Endodermal cell (in vitro differentiated cells): ENCODE measurements at places on chromosomes 1 and 21.

DNA sequence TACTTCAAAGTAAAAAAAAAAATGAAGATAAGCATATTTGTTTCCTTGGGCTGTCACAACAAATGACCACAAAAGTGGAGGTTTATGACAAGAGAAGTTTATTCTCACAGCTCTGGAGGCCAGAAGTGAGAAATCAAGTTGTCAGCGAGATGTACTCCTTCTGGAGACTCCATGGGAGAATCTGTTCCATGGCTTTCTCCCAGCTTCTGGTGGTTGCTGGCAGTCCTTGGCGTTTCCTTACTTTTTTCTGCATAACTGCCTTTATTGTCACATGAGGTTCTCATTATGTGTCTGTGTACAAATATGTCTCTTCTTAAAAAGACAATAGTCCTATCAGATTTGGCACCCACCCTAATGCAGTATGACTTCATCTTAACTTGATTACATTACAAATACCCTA is 398.3 kb downstream of the KCNT2 start:
- DNase-seq, result no peak

DNA sequence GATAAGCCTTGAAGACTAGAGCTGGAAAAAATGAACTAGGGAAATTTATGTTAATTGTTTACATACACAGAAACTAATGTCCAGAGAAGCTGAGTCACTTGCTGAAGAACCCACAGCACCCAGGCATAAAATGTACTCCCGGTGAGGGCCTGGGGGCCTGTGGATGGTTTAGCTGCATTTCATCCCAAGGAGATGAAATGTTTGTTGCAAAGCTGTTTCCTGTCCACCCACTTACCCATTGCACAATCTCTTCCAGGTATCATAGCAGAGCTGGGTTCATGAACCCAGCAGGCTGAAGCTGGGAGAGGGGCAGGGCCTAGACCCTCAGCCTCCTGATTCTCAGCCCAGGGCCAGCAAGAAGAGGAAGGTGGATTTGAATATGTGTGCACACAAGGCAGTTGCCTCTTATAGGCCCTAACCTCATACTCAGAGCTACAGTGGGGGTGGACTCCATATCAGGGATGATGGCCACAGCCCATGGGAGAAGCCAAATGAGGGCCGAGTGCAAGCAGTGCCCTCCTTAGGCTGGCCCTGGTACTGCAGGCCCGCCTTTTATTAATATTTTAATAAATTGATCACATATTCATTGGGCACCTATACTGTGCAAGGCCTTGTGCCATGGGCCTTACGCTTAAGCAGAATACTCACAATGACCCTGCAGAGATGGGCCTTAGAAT is 110.8 kb downstream of the LACTBL1 start:
- peak; percentile 79 for DNase-seq

DNA sequence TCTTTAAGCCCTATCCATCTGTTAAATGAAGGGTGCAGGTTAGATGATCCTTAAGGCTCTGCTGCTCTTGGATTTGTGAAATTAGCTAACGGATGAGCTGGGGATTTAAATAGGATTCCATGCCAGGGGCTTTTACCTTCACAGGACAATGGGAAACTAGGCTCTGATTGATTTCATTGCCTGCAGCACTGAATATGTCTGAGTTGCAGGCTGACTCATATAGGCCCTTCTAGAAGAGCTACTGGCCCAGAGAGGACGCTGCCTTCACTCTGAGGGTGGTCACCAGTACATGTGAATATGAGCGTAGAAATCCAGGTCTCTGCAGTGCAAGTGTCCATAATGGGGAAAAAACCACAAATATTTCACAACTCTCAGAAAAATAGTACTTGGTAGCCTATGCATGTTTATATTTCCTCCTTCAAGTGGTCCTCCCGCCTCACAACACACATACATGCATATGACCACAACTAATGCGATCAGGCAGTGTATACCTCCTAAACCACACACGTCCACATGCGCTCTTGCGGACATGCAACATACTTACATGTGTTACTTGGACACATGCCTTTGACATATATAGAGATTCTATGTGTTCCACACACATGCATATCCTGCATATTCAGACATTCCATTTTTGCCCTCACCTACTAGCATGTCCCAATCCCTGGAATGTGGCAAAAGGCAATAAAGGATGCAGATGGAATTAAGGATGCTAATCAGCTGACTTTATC is 233.8 kb upstream of the JUN start:
- DNase-seq, result no peak

- peak; percentile 71 for DNase-seq
Observed at GRCh38 chr21:37711286-37711829, 204.9 kb downstream of the KCNJ6 start.

GRCh38 chr1:21624571-21625389 is 44.4 kb downstream of the RAP1GAP start:
- DNase-seq, result no peak
